Kidney (tissue), 22 donors: ENCODE measurements at places on chromosomes 7 and 10. TPM values are rescaled to one million over a fixed set of nuclear protein-coding genes. Genes with fewer than 3 reads are reported as not detected.
A peak's percentile ranks its signal among the peaks of the same experiment; 100 is the strongest.

STEAP1B gene
- total RNA-seq = 0.79 TPM

DNA sequence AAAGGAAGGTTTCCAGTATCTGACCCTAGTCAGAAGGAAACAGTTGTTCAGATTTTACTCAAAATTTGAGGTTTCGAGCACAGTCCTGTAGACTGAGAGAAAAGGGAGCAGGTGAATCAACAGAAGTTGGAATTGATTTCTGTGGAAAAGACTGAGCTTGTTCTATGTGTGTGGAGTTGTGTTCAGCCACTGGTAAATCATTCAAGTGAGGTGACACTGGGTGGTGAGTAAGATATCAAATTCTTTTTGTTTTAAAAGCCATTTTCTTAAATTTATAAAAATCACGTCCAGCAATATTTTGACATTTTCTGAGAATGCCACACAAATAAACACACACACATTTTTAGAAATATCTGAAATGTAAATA, 165.1 kb downstream of the HGF start:
- H3K27ac ChIP-seq = no peak overlapping the region
- no peaks in the 10 kb centered on the region for H3K4me1 ChIP-seq
- H3K36me3 ChIP-seq = no peaks in the 10 kb centered on the region
- no peak overlapping the region for H3K4me3 ChIP-seq
- no peaks in the 10 kb centered on the region for H3K27me3 ChIP-seq

- H3K27ac ChIP-seq = no peak overlapping the region
- DNase-seq = no peak
- no peaks in the 10 kb centered on the region for H3K27me3 ChIP-seq
- H3K4me3 ChIP-seq = no peak overlapping the region
- no peaks in the 10 kb centered on the region for H3K4me1 ChIP-seq
Observed at GRCh38 chr10:115831016-115831415, 442.0 kb downstream of the GFRA1 start.

GRCh38 chr10:89450901-89451300, 36.5 kb downstream of the IFIT5 start:
- no peaks in the 10 kb centered on the region for H3K27me3 ChIP-seq
- no peak for DNase-seq
- H3K4me1 ChIP-seq = no peaks in the 10 kb centered on the region
- H3K27ac ChIP-seq = no peak overlapping the region

CDC14C gene
- total RNA-seq = not detected

BMPER gene
- 0.60 TPM for total RNA-seq

GRCh38 chr10:47354165-47354564, 6.0 kb downstream of the RBP3 start:
- H3K4me1 ChIP-seq = no peaks in the 10 kb centered on the region
- H3K4me3 ChIP-seq = no peak overlapping the region
- H3K27ac ChIP-seq = no peak overlapping the region
- peak; percentile 43 for DNase-seq
